ENCODE measurements at places on chromosomes 2 and 18.

GRCh38 chr18:49249521-49249920, 210.9 kb downstream of the DYM start:
- no peak for DNase-seq

DNA sequence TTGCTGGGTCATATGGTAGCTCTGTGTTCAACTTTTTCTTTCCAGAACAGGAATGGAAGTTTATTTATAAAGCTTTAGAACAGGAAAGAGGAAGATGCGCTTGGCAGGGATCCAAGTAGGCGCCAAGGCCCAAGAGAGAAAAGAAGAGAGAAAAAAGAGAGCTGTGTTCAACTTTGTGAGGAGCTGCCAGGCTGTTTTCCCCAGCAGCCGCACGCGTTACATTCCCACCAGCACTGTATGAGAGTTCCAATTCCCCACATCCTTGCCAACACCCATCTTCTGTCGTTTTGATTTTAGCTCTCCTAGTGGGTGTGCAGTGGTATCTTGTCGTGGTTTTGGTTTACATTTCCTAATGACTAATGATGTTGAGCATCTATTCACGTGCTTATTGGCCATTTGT, 51.4 kb downstream of the KCNF1 start:
- no peak for DNase-seq

- no peak for DNase-seq
Measured at GRCh38 chr2:218392459-218392858, 7.2 kb upstream of the CTDSP1 start.

DNA sequence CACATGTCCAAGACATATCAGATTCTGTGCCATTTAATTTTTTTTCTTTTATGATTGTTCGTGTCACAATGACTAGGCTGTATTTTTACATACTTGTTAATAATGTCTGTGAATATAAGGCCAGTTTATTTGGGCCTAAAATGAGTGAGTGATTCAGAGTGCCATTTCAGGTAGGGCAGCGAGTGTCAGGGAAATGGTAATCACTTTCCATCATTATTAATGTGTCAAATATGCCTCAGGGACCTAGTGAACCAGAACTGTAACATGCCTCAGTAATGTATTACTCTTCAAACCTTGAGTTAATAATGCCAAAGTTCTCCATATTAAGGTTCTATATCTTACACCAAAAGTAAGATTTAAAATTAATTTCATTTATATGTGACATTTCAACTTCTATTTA, 8.6 kb downstream of the FAM171B start:
- no peak for DNase-seq

DNA sequence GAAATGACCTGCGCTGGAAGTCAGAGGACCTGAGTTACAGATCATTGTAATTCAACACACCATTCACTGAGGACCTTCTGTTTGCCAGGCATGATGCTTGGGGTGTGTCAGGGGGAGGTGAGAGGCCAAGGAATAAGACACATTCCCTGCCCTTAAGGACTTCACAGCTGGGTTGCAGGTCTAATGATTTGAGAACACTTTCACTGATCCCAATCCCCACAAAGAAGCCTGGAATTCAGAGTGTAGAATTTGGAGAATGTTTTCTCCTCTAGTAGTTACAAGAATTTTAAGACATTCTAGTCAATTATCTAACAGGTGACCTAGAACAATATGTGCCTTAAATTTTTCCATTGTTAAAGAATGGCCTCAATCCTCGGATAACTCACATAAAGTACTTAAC, 322.4 kb downstream of the TNS1 start:
- no peak for DNase-seq

GRCh38 chr2:12819721-12820120, 103.0 kb downstream of the TRIB2 start:
- no peak for DNase-seq

DNA sequence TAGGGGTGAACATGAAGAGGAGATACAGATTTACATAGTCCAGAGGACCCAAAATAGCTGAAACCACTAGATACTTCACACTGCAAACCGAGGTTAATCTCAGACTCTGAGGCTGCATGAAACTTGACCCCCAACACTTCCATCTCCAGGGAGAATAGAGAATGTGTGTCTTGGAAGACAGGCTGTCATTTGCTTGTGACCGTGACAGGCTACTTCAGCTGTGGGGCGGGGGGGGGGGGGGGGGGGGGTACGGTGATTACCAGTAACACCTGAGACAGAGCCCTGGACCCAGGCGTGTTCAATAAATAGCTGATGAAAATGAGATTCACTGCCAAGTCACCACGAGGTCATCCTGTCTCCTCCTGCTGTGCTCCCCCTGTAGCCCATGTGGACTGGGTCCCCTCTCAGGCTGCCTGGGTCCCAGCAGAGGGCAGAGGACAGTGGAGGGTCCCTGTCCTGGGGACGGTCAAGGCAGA, 5.7 kb upstream of the KLHL29 start:
- no peak for DNase-seq

DNA sequence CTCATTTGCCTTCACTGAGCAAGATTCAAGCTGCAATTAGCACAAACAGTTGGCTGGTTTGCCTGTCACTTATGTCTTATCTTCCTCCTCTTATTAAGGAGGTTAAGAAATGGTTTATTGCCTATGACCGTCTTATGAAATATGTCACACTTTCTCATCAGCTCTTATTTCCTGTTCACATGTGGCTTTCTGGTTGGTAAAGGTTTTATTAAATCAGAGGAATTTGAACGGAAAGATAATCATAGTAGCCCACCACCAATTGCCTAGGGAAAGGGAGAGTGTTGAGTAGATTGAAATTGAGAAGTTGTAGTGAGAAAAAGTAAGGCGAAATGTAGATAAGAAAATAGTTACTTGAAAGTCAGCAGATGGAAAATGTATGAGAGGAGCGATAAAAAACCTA, 4.2 kb upstream of the IL1R1 start:
- DNase-seq = no peak

GRCh38 chr2:71362447-71362846, 30.9 kb downstream of the ZNF638 start:
- no peak for DNase-seq

DNA sequence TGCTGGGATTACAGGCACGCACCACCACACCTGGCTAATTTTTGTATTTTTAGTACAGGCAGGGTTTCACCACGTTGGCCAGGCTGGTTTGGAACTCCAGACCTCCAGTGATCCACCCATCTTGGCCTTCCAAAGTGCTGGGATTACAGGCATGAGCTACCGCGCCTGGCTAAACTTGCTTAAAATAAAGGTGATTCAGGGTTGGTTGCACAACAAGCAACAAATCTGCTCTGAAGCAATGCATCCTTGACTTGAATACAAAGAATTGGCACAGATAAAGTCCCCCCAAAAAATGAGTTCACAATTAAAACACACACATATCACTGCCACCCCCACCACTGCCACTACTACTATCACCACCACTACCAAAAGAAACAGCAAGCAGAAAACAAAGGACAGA, 34.9 kb downstream of the CCDC88A start:
- DNase-seq = no peak

- DNase-seq = no peak
Measured at GRCh38 chr2:232971744-232972143, 41.3 kb downstream of the NGEF start.

- DNase-seq = no peak
Measured at GRCh38 chr2:138853761-138854160, 73.6 kb upstream of the NXPH2 start.

DNA sequence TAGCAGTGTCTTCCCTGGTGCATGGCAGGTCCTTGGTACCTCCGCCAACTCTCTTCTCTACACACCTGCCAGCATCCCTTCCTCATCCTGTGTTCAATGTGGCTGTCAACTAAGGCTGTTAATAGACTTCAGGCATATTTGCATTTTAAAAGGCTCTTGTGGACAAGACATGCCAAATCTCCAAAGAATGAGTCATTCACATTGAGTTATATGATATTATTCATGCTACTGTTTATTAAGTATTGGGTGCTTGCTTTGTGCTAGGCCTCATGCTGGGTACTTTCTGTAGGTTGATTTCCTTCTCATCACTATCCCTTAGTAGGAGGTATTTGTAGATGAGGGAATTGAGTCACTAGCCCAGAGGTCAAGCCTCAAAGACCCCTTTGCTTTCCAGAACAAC, 5.2 kb downstream of the MYO1B start:
- DNase-seq = no peak

GRCh38 chr2:201018636-201019035, 52.8 kb downstream of the HYCC2 start:
- DNase-seq = no peak

- no peak for DNase-seq
Measured at GRCh38 chr18:24754583-24755253, 294.3 kb downstream of the HRH4 start.

DNA sequence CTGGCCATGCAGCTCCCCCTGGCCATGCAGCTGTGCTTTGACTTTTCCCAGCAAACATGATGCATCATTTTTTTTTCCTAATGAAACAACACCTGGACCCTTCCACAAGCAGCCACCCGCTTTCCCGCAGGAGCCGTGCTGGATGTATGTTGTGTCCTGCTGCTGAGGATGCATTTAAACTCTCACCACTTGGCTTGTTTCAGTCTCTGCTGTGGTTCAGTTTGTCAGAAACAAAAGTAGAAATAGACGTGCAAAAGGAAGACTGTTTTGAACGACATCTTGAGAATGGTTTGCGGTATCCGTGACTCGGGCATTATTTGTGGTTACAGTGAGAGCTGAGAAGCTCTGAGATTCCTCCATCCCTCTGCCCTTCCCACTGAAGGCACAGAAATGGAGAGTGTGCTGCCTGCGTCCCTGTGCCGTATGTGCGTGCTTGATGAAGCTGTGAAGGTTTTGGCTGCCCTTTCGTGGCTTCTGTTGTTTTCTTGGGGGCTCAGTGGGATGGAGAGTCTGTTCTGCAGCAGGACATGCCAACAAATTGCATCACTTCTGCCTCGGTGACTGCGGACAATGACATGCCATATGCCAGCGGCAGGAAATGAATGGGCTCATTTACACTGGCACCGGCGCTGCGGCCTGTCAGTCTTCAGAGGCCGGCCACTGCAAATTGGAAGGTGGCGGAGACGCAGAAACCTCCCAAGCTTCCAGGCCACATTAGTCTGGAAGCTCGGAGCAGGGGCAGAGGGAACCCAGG, 417.7 kb upstream of the SALL3 start:
- no peak for DNase-seq

DNA sequence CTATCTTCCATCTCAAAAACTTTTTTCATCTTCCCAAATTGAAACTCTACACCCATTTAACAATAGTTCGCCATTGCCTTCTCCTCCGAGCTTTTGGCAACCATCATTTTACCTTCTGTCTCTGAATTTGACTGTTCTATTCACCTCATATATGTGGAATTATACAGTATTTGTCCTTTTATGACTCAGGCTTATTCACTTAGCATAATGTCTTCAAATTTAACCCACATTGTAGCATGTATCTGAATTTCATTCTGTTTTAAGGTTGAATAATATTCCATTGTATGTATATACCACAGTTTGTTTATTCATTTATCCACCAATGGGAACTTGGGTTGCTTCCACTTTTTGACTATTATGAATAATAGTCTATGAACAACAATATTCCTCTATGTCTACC, 233.9 kb downstream of the GPD2 start:
- DNase-seq = no peak

- DNase-seq = no peak
Measured at GRCh38 chr18:78856569-78857313, 122.9 kb upstream of the SALL3 start.

DNA sequence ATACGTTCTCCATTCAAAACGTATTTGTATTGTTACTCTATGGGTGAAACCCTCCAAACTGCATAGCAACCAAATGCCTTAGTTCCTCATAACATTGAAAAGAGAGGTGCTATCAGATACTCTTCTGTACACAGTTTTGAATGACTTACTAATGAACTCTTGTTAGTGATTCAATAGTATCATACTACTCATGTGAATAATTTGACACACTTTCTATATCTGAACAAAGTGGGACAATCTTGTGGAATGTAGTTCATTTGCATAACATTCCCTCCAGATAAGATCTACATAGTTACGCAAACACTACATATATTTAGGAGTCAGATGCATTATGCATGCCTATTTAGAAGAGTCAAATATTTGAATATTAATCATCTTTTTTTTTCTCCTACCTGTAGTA, 232.0 kb upstream of the NRXN1 start:
- DNase-seq = no peak

GRCh38 chr2:10043906-10044601, 704 bp downstream of the KLF11 start:
- peak; percentile 38 for DNase-seq

- no peak for DNase-seq
Measured at GRCh38 chr2:109463891-109464290, 149.9 kb downstream of the SEPTIN10 start.

GRCh38 chr2:28407131-28407975, 14.7 kb downstream of the FOSL2 start:
- no peak for DNase-seq

GRCh38 chr2:40445467-40445866, 6.4 kb downstream of the SLC8A1 start:
- no peak for DNase-seq

GRCh38 chr2:27887111-27887510, 3.1 kb downstream of the RBKS start:
- DNase-seq = no peak

GRCh38 chr2:45278365-45279078, 269.3 kb upstream of the SIX2 start:
- no peak for DNase-seq

GRCh38 chr18:12076424-12077140, 17.1 kb upstream of the ANKRD62 start:
- no peak for DNase-seq

DNA sequence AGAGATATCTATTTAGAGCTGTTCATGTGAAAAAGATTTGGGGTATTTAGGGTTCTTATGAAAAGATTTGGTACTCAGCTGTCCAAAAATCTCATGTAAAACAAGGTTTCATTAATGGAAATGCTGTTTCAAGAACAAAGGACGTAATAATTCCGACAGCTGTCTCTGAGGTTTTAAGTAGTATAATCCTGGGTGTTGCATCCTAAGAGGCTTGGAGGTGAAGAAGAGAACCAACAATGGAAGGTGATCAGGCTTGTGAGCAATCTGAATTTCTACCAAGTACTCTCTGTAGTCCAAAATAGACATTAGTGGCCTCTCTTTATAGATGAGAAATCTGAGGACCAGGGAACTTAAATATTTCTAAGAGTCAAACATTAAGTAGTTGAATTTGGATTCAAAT, 205.1 kb downstream of the BABAM2 start:
- no peak for DNase-seq

DNA sequence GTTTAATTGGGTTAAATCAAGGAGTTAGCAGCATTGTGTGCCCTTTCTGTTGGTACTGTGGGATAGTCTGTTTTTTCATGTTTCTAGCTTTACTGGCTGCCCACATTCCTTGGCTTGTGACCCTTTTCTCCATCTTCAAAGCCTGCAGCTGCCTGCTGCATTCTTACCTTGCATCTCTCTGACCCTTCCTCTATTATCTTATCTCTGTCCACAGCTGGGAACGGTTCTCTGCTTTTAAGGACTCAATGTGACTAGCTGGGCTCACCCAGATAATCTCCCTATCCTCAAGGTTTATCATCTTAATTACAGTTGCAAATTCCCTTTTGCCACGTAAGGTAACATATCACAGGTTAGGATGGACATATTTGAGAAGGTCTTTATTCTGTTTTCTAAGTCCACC, 199.7 kb downstream of the KCNS3 start:
- DNase-seq = no peak

GRCh38 chr2:96920801-96921560, 51.1 kb upstream of the SEMA4C start:
- no peak for DNase-seq

- DNase-seq = no peak
Measured at GRCh38 chr2:96906729-96907114, 36.8 kb upstream of the SEMA4C start.

GRCh38 chr18:23545247-23545789, 41.0 kb downstream of the NPC1 start:
- DNase-seq = no peak
